ENCODE measurements at places on chromosomes 7 and 10.

DNA sequence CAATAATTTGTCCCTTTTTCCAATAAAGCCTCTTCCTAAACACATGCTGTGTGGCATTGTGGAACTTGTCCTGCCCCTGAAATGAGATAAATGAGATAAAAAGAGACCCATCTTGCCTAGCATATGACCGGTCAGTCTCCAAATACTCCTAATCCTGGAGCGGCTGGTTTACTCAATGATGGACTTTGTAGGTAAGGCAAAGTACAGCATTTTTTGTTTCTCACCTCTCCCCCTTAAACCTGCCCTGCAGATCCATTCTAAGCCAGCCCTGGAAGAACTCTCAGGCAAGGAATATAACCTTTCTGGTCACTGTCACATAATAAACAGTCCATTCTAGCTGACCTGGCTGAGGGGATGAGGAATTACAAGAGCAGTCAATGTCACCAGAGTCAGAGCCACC, 110.7 kb downstream of the C1GALT1 start:
- DNase-seq = no peak

- DNase-seq = no peak
Observed at GRCh38 chr10:78893217-78893616, 175.5 kb upstream of the ZMIZ1 start.

DNA sequence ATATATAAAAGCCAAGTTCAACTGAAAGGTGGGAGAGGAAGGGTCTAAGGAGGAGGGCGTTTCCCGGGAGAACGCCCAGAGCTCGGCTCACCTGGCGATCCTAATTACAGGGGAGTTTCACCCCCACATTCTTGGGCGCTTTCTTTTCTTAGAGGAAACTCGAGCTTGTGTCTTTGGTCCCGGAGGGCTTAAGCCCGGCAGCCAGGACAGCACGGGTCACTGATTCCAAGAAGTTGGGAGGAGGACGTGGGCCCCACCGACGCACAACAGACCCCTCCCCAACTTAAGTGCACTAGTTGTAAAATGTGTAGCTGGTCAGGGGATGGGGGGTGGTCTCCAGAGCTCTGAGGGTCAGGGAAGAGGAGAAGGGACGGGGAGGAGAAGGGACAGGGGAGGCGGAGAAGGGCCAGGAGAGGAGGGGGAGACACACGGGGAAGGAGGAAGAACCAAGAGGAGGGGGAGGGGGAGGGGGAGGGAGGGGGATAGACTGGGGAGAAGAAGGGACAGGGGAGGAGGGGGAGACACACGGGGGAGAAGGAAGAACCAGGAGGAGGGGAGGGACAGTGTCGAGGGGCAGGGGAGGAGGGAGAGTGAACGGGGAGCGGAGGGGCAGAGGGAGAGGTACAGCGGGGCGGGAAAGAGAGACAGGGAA, 874 bp downstream of the BAIAP2L1 start:
- no peak for DNase-seq

DNA sequence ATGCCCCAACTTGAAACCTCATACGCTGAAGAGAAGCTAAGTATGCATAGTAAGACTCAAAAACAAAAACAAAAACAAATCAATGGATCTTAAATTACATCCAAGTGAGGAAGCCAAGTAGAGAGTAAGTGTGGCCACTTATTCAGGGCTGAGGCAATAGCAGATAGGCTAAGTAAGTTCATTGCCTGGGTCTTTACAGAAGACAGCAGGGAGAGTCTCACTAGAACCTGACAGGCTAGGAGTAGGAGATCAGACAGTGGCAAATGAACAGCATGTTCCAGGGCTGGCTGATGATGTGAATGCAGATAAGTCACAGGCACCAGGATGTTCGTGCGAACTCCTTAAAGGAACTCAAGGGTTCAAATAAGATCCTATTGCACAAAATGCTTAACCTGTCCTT, 568.6 kb downstream of the KCNMA1 start:
- no peak for DNase-seq

DNA sequence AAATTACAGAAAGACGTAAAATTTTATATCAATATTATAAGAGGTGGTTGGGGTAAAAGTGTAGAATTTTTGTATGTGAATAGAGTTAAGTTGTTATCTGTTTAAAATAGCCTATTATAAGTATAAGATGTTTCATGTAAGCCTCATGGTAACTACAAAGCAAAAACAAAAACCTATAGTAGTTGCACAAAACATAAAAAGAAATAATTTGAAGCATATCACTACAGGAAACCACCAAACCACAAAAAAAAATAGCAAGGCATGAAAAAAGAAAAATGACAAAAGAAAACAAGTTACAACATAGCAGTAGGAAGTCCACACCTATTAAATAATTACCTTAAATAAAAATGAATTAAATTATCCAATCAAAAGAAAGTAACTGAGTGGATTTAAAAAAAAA, 12.4 kb upstream of the GSTK1 start:
- DNase-seq = no peak

DNA sequence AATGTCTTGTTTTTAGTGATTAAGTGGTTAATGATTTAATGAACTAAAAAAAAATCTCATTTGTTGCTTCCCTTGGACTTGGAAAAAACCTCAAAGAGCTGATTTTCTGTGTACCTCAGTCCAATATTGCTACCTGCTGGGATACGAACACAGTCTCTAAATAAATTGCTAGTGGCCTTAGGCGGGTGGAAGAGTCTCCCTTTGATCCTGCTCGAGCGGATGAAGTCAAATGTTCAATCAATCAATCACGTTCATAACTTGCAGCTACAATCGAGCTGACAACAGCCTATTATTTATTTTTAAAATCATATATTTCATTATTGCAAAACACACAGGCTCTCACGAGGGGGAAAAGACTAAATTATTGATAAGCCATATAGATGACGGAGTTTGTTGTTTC, 57.3 kb upstream of the HABP2 start:
- DNase-seq = no peak

DNA sequence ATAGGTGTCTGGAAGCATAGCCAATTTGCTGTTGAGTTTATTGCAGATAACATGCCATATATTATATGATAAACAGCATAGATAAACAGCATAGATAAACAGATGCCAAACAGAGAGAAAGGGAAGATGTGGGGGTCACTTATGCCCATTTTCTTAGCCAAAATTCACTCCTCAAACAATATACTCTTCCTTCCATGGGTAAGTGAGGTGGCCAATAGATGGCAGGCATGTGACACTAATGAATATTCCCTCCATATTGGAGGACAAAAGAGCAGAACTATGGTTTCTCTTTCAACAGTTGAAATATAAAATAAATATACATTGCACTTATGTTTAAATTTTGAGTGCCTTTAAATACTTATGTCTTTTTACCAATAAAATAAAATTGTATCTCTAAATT, 1212.8 kb downstream of the REEP3 start:
- no peak for DNase-seq

- no peak for DNase-seq
Observed at GRCh38 chr7:98788966-98789365, 80.8 kb downstream of the TMEM130 start.

- no peak for DNase-seq
Observed at GRCh38 chr10:1119027-1119426, 62.8 kb downstream of the WDR37 start.

- DNase-seq = peak; percentile 35
Observed at GRCh38 chr10:101367569-101368453, 13.8 kb downstream of the BTRC start.

GRCh38 chr10:110034596-110034995, 26.8 kb downstream of the ADD3 start:
- no peak for DNase-seq

GRCh38 chr7:94064541-94065191, 60.5 kb upstream of the BET1 start:
- peak; percentile 8 for DNase-seq

DNA sequence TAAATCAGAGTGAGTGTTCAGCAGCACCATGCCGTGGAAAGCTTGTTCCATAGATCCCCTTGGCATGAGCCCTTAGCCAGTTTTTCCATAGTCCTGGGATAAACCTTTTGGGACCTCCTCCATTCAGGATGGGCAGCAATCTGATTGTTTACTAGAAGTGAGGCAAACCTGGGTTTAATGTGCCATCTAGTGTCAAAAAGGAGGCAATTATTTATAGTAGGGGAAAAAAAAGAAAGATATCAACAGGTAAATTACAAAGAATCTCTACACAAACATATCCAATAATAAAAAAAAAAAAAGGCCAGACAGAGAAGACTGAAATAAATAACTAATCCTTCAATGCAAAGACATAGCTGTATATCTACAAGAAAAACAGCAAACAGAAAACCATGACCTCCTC, 229.0 kb upstream of the STK17A start:
- DNase-seq = no peak

DNA sequence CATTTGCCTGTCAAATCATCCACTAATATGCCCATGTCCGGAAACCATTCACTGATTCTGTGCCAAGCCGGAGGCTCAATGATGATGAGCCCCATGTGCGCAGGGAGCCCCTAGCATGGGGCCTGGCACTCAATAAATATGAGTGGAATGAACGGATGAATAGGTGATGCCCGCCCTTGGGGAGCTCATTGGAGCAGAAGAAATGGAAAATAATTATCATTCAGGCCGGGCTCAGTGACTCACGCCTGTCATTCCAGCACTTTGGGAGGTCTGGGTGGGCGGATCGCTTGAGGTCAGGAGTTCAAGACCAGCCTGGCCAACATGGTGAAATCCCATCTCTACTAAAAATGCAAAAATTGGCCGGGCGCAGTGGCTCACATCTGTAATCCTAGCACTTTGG, 11.0 kb downstream of the RHBDD2 start:
- no peak for DNase-seq

DNA sequence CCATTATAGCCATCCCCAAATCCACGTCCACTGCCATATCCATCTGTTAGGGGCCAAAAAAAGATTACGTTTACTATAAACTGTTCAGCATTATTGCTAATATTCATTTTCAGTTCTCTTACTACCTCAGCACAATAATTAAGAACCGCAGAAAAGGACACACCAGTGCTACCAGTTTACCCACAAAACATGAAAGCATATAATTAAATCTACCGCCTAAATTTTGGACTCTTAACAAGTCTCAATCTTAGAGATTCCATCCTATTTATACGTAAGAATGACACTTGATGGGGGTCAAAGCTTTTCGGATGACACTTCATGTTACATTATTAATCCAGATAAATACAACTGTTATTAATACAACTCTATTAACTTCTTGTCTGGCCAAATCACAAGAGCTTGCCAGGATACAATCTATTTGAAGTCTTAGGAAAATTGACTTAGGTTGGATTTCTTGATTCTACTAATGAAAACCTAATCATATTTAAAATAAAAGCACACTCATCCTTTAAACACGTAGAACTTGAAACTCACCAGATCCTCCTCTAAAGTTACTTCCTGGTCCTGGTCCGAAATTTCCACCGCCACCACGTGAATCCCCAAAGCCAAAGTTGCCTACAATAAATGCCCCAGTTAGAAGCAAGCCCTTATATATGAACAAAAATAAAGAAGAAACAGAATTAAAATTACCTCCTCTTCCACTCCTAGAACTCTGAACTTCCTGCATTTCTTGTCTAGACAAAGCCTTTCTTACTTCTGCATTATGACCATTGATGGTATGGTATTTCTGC, 4.5 kb downstream of the HNRNPA2B1 start:
- no peak for DNase-seq

GRCh38 chr7:107966711-107967110, 36.2 kb downstream of the LAMB1 start:
- no peak for DNase-seq

DNA sequence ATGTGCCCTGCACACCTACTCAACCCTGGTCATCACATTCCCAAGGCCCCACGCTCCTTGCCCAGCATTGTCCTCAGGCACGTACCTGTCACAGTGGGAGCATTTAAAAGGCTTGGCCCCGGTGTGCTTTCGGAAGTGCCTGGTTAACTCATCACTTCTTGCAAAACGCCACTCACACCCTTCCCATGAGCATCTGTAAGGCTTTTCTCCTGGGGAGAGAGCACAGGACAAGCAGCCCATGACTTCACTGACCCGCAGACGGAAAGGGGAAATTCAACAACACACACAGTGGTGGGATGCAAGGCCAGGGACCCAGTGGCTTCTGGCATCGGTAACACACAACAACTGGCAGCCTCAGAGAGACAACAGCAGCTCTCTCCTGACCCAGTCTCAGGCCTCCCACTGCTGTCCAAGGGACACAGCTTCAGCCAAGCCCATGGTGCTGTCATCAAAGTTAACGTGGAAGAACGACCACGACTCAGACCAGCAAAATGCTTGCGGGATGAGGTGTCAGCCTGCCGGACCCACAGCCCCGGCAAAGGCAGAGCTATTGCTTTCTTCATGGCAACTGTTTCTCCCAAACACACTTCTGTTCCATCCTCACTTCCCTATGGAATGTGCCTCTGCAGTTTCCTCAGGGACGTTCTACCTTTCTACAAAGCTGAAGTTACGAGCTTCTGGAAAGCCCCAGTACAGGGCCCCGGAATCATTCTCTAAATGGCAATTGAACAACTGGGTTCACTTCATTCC, 4.8 kb downstream of the KLF6 start:
- DNase-seq = no peak

- no peak for DNase-seq
Observed at GRCh38 chr10:89536013-89536354, 590 bp upstream of the SLC16A12 start.

- DNase-seq = no peak
Observed at GRCh38 chr7:116165717-116166116, 44.6 kb upstream of the TES start.

- DNase-seq = no peak
Observed at GRCh38 chr10:48552946-48553564, 51.8 kb downstream of the ARHGAP22 start.

- DNase-seq = no peak
Observed at GRCh38 chr7:101590663-101591435, 38.2 kb downstream of the MYL10 start.

DNA sequence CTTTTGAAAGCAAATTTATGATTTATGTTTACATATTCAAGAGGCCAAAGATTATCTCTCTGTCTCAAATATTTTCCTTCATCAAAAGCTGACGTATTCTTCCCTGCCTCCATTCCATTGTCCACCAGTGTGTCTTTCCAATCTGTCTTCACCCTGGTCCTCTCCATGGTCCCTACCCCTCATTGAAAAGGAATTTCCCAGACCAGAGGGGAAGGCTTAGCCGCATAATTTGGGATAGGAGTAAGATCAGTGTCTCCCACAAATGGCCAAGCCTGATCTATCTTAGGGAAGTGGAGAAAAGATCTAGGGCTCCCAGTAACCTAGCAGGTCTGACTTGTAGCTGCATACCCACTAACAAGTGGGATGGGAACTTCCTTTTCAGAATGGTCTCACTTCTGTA, 46.3 kb upstream of the ZNF800 start:
- no peak for DNase-seq

GRCh38 chr10:77442699-77443189, 194.9 kb downstream of the KCNMA1 start:
- no peak for DNase-seq

DNA sequence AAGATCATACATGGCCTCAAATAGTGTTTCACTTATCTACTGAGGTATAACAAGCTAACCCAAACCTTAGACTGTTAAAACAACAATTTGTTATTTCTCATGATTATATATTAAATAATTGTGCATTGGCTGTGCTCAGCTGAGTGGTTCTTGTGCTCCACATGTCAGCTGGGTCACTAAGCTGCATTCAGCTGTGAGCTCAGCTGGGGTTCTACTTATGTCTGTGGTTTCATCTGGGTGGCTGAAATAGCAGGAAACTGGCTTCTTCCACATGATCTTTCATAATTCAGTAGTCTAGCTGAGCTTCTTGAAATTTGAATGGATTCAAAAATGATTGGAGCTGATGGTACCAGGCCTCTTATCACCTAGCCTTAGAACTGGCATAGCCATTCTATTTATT, 181.8 kb upstream of the CSTF2T start:
- no peak for DNase-seq

Data from activated CD4-positive, alpha-beta T cell treated with anti-CD3 and anti-CD28 coated beads, Interleukin-2, Interleukin-4, amounts not matched to agents 100 ng/mL and 50 ng/mL, durations not matched to agents 16 hours and 8 hours (primary cell).